ENCODE measurements at places on chromosomes 12 and 14. TPM values are rescaled to one million over a fixed set of nuclear protein-coding genes. Genes with fewer than 3 reads are reported as not detected.

RAD9B gene
- total RNA-seq = 0.59 TPM

SLC2A14 gene
- total RNA-seq = under 0.01 TPM

RFX4 gene
- not detected for total RNA-seq

SIX1 gene
- total RNA-seq = 21.5 TPM

SDR9C7 gene
- not detected for total RNA-seq

EPYC gene
- 1.8 TPM for total RNA-seq

FAM186B gene
- 0.72 TPM for total RNA-seq

TGM1 gene
- 0.36 TPM for total RNA-seq
